Stromal cell of bone marrow (primary cell): ENCODE measurements at places on chromosomes 2 and 18.

DNA sequence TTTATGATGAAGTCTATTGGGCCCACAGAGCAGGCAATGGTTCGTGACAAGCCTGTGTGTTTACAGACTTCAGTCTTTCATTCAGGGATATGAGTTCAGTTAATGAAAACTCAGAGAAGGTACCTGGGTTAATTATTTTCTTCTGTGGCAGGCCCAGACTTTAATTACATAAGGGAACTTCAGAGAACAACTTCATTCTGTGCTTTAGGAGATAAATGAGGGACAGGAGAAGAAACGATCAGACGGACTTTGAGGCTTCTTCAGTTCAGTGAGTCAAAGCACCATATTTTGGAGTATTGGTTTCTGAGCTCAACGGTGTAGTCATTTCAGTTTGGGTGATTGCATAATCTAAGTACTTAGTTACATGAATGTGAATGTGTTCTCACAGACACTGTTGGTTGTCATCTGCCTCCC lies 203.0 kb upstream of the KCNJ3 start:
- no peak for DNase-seq

DNA sequence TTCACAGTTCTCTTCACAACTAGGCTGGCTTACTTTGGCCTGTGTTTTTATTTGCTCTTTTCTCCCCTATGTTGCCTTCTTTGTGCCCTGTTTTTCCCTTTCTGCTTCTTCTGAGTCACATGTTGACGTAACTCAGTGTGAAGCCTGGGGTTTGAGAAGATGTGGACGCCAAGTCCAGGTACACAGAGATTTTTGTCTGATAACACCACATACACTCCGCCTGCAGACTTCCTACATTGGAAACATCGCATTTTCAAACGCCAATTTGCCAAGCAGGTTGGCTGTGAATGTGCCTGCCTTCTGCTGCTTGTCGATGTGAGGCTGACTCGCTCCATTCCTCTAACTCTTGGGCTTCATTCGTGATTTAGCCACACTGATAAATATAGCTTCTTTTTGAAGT lies 62.6 kb upstream of the FN1 start:
- DNase-seq = no peak

DNA sequence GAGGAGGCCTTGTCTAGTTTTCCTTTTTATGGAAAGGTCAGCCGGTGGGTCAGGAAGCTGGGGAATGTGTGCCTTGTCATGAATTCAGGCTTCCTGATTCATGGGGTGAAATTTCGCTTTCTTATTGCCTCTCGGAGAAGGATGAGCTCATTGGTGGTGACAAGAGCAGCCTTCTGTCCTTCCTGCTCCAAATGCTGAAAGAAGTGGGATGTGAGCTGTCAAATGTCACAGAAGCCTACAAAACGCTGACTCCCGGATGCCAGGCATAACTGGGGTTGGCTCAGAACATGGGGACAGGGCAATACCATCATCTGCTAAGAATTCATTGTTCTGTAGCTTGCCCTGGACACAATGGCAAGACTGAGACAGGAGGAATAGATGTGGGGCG lies 55.8 kb upstream of the FAM136A start:
- no peak for DNase-seq

- DNase-seq = no peak
Measured at GRCh38 chr2:207354462-207354861, 175.3 kb upstream of the CREB1 start.

GRCh38 chr2:240320204-240320993 lies 115.1 kb upstream of the GPC1 start:
- DNase-seq = peak; percentile 46

DNA sequence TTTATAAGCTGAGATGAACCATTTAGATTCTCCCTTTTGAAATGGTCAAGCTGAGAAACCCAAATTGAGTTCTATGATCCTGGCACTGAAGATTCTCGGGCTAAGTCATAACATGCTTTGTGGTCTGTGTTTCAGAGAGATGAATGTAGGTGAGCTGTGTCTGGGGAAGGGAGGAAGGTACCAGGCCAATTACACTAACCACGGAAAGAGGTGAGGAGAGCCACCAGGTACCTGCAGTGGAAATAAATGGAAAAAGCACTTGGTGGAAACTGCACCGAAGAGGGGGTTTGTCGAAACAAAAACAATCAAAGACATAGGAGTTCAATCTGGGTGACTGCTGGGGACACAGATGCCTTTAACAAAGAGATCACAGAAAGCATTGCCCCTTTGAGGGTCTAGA lies 963 bp upstream of the MRPL44 start:
- no peak for DNase-seq

DNA sequence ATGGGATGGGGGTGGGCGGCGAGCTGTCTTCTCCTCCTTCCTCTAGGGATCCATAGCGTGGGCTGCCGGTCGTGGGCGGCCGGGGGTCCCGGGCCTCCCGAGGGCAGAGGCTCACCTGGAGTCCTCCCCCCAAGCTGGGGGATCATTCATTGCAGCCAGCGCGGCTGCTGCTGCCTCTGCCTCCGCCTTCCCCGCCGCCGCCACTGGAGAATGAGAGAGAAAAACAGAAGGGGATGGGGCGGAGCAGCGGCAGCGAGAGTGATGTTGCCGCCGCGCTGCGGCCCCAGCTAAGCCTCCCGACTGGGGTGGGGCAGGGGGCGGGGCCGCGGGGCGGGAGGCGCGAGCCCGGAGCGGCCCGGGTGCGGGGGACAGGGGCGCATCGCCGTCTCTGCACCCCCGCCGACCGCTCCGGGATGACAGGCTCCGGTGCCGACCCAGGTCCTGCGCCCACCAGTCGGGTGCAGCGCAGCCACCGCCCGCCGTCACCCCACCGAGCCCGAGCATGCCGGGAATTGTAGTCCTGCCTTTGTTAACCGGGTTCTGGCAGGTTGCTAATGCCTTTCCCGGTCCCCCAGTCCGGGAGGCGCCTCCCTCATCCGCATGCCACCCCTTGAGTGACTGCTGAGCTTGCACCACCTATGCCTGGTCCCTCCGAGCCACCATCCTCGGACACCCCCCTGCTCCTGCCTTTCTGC lies at the start of gene KIF3C:
Gene KIF3C, minus strand, starts transcription at position 225 of the 695 bp plus-strand sequence. CDS start 580 bp downstream, outside the sequence.
- no peak for DNase-seq

DNA sequence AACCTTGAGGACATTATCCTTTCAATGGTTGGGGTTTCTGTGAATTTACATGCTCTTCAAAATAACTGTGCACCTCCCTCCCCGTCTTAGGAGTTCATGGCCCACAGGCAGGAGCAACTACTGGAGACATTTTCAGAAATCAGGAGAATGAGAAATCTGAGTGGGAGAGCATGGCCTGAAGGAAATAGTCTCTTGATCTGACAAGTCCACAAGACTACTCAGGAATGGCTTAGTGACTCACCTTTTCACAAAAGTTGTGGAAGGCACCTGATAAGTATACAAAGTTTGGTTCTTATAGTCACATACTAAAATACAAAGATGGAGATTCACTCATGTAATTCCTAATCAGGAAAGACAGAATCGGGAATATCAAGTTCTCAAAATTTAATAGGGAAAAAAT lies 83.6 kb upstream of the NCKAP5 start:
- no peak for DNase-seq

- DNase-seq = no peak
Measured at GRCh38 chr2:241759067-241759807, 17.4 kb upstream of the GAL3ST2 start.

GRCh38 chr18:10030816-10031541 lies 117.2 kb downstream of the VAPA start:
- no peak for DNase-seq

GRCh38 chr2:5365871-5366461 lies 326.2 kb upstream of the SOX11 start:
- DNase-seq = peak; percentile 3

DNA sequence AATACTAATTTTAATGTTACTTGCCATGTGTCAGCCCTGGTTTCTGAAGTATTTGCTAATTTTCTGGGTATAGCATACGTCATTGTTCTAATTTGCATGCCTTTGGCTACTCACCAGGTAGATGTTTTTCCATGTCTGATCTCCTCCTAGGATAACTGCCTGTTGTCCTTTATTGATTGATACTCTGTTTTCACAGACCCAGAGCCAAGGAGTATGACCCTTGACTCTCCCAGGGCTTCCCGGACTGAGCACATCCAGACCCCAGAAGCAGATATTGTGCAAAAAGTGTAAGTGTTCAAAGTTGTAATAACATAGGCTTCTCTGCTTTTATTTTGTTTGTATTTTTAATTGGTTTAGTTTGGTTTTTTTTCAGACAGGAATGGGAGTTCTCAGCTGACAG lies 53.8 kb downstream of the SUMO1 start:
- no peak for DNase-seq

DNA sequence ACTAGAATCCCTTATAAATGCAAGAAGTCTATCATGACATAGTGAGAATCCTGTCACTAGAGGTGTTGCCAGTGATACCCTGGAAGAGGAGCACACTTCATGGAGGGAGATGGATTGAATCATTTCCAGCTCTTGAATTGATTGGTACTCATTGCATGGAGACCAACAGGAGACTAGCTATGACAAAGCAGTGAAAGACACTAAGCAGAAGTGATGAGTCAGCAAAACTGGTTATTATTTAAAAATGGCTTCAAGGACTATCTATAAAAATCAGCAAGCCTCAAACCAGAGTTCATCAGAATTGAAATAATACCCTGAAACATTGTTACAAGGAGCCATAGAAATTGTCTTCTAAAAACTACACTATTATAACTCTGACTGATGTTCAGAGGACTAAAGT lies 200.3 kb downstream of the PDE11A start:
- no peak for DNase-seq

DNA sequence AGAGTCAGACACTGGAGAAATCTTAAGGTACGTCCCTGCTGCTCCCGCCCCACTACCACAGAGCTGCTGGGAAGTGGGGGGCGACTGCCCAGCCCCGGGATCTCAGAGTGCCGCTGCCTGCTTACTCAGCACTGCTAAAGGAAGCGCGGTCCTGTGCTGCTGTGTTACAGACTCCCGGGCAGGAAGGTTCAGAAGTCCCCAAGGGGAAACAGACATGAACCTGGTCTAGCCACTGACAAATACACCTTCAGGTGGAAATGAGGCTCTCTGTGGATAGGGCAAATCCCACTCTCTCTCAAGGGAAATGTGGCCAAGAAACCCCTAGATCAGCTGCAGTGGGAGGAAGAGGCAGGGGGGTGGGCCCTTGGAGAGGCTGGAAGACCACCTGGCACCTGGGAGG lies 13.7 kb downstream of the MTERF4 start:
- no peak for DNase-seq

DNA sequence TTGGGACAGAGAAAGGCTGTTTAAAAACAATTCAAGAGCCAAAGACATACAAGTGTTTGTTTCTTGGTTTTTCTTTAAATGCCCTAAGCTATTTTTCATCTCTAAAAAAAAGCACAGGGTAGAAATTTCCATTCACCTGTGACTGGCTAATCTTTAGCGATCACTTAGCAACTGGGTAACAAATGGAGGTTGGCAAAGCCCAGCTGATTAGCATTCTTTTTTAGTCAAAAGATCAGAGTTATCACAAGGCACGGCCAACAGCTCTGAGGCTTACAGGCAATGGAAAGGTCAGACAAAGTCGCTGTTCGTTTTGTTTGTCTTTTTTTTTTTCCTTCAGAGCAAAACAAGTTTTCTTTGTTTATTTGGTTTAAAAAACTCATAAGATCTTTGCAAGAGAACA lies 29.0 kb upstream of the TTR start:
- no peak for DNase-seq

GRCh38 chr18:30106356-30106755 lies 936.2 kb downstream of the DSC3 start:
- no peak for DNase-seq

GRCh38 chr2:26649322-26649721 lies 8.2 kb upstream of the CIB4 start:
- DNase-seq = no peak

DNA sequence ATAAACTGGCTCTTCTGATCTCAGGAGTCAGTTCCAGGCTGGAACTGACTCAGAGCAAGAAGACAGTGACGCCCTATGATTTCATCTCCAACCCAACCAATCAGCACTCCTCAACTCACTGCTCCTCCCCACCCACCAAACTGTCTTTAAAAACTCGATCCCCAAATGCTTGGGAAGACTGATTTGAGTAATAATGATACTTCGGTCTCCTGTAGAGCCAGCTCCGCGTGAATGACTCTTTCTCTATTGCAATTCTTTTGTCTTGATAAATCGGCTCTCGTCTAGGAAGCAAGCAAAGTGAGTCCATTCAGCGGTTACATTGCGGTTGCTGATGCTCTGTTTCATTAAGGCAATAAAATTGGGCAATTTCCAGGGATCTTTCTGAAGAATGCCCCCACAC lies 1025.3 kb upstream of the CNTNAP5 start:
- DNase-seq = no peak

GRCh38 chr2:75603477-75603876 lies 42.7 kb upstream of the EVA1A start:
- no peak for DNase-seq

DNA sequence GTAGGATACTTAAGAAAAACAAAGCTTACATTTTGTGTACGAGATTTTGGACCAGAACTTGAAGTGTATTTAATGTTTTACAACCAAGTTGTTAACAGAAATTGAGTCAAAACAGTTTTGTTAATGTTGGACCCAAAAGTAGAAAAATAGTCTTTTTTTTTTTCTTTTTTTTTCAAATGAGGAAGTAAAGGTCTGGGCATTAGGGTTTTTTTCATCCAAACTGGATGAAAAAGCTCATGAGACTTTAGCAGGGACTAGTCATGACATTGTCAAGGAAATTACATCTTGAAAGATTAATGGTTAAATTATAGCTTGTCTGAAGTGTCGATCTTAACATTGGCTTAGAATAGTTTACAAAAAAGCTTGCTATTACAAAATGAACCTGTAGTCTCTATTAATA lies 32.3 kb downstream of the CCNT2 start:
- DNase-seq = no peak

DNA sequence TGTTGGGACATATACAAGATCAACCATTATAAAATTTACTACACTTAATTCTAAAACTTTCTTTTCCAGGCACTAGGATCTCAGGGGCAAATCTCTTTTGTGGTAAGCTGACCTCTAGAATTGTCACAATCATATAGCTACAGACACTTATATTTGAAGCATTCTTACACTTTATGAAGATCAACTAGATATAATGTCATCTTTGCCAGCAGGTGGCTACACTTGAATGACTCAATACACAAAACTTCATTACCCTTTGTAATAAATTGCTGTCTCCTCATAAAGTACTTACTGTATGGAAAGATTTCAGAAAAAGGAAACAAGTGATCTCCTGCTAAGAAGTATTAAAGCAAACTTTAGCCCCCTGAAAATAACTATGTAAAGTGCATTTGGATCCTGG lies 77.8 kb downstream of the RDH14 start:
- DNase-seq = no peak

GRCh38 chr2:202337151-202337550 lies 39.0 kb upstream of the BMPR2 start:
- DNase-seq = no peak

- no peak for DNase-seq
Measured at GRCh38 chr2:170878066-170878465, 51.0 kb upstream of the GORASP2 start.

GRCh38 chr18:69795791-69796190 lies 151.9 kb downstream of the CD226 start:
- no peak for DNase-seq

DNA sequence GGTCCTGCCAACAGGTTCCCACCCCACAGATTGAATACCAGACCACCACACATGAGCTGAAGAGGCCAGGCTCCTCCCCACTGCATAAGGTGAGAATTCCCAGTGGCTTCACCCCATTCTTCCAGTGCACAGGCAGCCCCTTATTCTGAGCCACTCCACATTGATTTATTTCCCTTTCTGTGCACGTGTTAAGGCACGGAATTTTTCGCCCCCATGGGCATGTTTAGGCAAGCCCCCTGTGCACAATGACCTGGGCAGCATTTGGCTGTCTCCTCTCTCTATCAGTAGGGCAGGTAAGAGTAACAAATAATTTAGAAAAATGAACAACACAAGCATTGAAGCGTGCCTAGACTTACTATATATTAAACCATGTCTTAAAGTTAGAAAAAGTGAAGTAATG lies 15.2 kb upstream of the CHAC2 start:
- no peak for DNase-seq
